Activated CD4-positive, alpha-beta T cell treated with anti-CD3 and anti-CD28 coated beads for 1 hour (primary cell): ENCODE measurements at places on chromosomes 16 and 17.

DNA sequence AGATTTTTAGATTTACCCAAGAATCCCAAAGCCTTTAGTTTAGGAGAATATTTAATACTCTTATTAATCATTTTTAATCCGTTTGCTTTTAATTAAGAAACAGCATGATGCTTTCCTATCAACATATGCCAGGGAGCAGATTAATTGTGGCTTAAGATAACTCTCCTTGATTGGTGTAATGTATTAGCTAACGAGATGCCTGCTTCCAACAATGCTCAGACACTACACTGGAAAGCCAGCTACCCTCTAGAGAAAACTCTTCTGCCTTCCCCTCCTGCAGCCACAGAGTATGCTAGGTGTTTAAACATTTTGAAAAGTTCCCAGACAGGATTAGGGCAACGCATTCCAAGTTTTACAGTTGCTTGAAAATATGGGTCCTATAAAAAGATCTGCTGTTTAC is 142.2 kb downstream of the AATF start:
- no peak for DNase-seq

DNA sequence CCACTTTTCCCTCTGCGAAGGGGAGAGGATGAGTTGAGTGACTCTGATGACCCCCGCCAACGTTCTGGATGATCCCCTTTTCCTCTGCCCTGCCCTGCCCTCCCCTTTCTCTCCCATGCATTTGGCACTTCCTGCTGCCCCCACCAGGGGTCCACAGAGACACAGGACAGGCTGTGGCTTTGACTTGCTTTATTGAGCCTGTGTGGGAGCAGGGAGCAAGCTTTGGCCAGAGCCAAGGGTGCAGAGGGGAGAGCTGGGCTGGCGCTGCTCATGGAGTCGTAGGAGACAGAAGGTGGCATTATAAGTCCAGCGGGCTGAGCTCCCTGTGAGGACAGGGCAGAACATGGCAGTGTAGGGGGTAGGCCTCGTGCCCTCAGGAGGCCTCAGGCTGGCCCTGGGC is 1.6 kb downstream of the PPY start:
- DNase-seq: no peak

GRCh38 chr16:89217388-89218191 is at the start of gene ZNF778:
Gene ZNF778, plus strand, starts transcription at chr16:89217703. Its CDS starts 3,425 bp downstream, at chr16:89221128.
- DNase-seq: peak; percentile 72

GRCh38 chr17:7484919-7485377 is 782 bp downstream of the POLR2A start:
- no peak for DNase-seq

- no peak for DNase-seq
These were observed 197.0 kb downstream of the AXIN2 start for GRCh38 chr17:65364438-65364837.

DNA sequence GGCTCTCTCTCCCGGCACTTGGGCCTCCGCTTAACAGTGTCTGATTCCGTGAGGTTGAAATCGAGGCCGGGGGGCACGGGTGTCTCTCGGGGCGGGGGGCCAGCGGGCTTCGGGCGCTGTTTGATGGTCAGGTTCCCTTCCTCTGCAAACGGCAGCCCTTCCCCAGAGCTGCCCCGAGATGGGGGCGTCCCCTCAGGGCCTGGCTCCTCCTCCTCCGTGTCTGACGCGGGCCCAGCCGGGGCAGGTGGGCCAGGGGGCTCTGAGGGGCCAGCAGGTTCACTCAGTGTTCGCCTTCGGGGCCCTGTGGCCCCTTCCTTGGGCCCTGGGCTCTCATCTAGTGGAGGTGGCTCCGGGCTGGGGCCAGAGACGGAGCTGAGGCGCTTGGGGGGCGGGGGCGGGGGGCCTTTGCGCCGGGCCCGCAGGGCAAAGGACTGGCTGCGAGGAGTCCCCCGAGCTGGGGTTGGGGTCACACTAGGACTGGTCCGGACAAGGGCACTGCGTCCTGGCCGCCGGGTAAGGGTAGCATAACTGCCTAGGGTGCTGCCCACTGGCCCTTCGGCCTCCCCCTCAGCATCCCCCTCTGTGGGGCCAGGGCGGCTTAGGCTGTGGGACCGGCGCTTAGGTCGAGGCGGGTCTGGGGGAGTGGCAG is 13.1 kb downstream of the CASKIN2 start:
- no peak for DNase-seq

GRCh38 chr16:86048221-86048620 is 149.3 kb downstream of the IRF8 start:
- no peak for DNase-seq

DNA sequence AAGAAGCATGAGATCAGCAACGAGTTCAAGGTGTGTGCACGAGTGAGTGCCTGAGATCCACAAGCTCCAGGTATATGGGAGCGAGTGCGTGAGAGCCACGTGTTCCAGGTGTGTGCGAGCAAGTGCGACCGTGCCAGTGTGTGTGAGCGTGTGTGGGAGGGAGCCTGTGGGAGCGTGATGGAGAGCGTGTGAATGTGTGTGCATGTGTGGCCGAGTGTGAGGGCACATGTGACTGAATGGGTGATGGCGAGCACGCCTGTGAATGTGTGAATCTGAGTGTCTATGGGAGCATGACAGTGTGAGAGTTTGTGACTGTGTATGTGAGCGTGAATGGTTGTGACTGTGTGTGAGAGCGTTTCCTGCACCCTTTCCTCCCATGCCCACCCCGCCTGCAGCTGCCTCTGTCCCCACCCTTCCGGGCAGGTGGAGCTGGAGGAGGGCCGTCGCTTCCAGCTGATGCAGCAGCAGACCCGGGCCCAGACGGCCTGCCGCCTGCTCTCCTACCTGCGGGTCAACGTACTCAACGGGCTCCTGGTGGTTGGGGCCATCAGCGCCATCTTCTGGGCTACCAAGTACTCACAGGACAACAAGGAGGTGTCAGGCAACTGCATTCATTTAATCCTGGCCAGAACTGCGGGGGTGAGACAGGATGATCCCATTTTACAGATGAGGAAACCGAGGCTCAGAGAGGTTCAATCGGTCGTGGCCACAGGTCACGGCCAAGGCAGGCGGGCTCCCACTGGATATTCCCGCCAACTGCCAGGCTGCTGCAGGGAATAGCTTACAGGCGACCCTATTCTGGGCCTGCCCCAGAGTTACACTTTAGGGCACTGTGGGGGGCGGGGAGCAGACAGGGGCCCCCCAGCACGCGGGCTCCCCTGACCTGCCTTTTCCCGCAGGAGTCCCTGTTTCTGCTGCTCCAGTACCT is 3.7 kb downstream of the TMC8 start:
- DNase-seq: peak; percentile 68

DNA sequence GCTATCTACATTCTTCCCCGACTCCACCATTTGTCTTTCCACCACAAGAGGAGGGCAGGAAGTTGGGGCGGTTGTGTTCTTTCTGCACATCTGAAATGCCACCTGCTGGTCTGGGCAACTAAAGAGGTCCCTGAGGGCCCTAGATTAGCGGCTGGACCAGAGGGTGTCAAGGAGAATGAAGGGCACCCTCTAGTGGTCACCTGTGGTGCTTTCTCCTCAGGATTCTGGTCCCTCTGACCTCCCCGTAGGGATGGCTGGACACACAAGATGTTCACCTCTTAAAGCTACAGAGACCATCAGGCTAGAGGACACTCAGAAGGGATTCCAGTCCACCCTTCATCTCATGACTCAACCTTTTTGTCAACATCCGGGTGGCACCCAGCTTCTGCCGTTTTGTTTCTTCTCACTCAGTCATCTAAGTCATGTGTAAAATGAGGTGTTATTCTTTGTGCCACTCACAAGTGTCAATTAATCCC is 2.9 kb upstream of the SCIMP start:
- DNase-seq: no peak

DNA sequence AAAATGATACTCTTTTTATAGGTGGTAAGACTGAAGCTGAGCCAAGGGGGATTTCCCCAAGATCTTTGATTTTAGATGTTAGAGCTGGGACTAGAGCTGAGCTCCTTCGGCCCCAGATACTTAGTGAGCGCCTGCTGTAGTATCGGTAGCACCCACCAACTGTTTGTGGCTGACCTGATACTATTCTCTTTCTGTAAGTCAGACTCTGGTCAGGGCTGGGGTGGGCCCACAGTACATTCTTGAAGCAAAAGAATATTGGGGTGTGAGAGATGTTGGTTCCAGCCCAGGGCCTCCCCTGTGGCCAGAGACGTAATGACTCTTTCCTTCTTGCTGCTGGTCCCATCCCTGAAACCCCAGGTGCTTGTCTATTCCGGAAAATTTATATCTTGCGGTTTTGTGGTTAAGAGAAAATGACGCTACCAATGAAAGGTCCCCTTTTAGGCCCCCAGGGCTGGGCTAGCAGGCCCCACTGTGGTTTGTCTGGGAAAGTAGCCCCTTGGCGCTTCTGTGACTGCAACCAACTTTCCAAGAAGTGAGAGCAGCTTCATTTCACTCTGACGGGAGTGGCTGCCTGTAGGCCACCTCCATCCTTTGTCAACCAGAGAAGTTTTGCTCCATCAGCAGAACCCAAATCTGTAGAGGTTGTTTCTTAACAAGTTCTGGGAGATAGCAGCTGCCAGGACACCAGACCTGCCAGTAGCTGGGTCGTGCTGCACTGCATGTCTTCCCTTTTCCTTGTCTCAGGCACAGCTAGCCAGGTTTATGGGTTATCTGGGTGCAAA is 86.4 kb upstream of the LGALS9 start:
- no peak for DNase-seq

- DNase-seq: no peak
These were observed 22.0 kb downstream of the ACLY start for GRCh38 chr17:41896726-41897125.

DNA sequence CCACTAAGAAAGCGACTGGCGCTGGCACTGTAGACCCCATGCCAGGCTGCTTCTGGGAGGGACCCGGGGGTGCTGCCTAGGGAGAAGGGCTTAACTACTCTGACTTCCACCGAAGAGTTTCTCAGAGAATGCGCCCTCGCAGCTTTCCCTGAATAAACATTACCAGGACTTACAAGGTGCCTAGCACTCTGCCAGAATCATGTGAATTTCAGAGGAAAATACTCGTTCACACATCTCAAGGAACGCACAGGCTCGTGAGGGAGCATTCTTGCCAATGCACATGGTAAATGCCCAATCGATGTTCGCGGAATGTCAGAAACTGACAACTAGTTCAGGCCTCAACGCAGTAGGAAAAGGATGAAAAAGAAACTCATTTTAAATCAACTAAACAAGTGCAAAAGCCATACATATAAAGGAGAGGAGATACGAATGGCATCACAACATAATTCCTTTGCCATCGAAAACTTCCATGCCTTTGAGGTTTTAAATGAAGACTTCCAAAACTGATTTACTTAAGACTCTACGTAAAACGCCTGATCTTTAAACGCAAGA is 999 bp downstream of the CMC2 start:
- no peak for DNase-seq

- DNase-seq: peak; percentile 11
These were observed 19.8 kb downstream of the HOXB1 start for GRCh38 chr17:48510761-48511604.

DNA sequence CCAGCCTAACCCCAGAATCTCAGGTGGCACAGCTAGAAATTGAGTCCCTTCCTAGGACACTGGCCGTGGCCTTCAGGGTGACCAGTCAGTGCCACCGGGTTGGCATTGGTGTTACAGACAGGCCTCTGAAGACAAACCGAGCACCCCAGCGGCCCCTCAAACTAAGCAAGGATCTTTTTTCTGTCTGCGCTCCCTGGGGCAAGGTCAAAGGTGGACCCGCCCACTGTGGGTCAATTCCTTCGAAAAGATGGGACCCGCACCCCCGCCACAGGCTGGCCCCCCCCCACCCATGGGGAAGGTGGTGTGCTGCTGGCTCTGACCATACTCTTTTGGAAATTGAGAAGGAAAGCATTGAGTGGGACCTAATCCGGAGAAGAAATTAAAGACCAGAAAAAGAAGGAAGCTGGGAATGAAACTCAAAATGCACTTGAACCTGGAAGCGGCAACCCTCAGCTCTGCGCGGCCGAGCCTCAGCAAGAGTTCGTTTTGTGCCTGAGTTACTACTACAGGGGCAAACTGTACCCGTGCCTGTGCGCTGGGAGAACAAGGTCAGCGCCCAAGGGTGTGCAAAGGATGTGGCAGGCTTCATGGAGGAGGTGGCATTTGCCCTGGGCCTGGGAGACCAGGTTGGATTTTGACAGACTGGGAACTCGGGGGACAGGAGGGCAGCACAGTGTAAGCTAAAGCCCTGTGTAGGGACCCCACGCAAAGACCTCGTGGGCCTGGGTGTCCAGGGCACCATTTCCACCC is 20.4 kb downstream of the TMC6 start:
- no peak for DNase-seq

- DNase-seq: no peak
These were observed 183.5 kb upstream of the CPHXL start for GRCh38 chr16:75909746-75910145.

GRCh38 chr17:51435641-51436091 is 175.3 kb downstream of the UTP18 start:
- no peak for DNase-seq

- no peak for DNase-seq
These were observed 9.8 kb upstream of the ADAT1 start for GRCh38 chr16:75632857-75633256.

- DNase-seq: no peak
These were observed 113.7 kb upstream of the CDH11 start for GRCh38 chr16:65235339-65236177.

- no peak for DNase-seq
These were observed 20.0 kb downstream of the CHAD start for GRCh38 chr17:50448643-50449042.

- DNase-seq: peak; percentile 82
These were observed at the start of gene CIAO2B for GRCh38 chr16:66934138-66934838. Gene CIAO2B, minus strand, starts transcription at chr16:66934402. Its CDS starts 38 bp downstream, at chr16:66934364.

DNA sequence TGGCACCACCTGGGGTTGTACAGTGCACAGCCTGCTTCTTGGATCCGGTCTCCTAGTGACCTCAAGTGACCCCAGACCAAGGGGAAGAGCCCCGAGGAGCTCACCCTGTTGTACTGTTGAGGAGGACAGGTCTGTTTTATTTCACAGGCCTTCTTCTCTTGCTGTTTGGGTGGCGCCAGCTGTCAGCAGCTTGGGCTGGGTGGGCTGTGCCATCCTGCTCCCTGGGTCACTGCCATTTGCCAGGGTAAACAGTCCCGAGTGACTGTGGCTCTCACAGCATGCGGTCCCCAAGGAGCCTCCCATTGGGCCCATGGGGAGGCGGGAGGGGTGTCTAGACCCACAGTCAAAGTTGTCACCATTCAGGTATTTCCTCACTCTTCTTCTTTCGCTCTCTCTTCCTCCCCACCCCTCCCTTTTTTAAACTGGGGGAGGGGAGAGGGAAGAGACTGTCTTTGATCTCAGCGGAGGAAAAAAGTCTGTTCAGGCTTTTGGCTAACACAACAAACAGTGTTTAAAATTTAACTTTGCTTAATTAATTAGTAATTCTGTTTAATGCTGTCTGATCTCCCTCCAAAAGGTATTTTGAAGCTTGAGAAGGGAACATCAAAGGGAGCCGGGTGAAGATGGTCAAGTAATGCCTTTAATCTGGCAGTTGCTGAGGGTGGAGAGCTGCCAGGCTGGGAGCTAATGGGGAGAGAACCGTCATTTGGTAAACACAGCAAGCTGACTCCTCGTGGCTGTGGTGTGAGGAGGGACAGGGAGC is 64.0 kb downstream of the SNX20 start:
- DNase-seq: no peak

DNA sequence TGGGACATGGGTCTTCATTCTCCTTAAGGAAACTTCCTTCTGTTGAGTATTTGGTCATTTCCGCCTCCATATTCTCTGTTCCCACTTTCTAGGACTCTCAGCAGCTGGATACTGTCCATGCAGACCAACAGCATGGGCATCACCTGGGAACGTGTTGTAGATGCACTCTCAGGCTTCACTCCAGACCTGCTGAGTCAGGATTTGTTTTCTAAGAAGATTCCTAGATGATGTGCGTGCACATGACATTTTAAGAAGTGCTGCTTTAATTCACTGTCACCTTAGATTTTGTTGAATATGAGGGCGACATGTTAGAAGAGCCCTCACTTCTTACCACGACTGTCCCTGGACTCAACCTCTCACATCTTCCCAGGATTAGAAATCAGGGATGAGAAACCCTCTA is 10.0 kb upstream of the SDK2 start:
- DNase-seq: no peak
